Mesothelial cell of epicardium (in vitro differentiated cells): ENCODE measurements at places on chromosomes 4 and X.

DNA sequence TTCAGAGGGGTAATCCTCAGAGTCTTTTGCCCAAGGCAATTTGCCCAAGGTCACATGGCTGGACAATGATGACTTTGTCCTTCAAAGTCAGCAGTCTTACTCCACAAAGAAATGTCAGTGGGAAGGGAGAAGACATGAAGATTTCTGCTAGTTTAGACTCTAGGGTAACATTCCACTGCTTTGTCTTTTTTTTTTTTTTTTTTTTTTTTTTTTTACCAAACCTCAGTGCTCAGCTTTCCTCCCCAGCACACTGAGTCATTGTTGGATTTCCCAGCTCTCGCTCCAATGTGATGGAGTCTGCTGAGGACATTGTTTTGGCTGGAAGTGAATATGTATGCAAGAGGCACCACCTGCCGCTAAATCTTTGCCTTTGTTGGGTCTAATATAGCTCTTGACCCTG, 7.2 kb upstream of the C1QTNF7 start:
- DNase-seq: no peak

- DNase-seq: no peak
Observed at GRCh38 chrX:150459196-150459595, 96.1 kb downstream of the MAMLD1 start.

GRCh38 chr4:56438766-56439165, 2.7 kb downstream of the PAICS start:
- DNase-seq: no peak

GRCh38 chr4:186151499-186151898, 39.9 kb upstream of the CYP4V2 start:
- no peak for DNase-seq

DNA sequence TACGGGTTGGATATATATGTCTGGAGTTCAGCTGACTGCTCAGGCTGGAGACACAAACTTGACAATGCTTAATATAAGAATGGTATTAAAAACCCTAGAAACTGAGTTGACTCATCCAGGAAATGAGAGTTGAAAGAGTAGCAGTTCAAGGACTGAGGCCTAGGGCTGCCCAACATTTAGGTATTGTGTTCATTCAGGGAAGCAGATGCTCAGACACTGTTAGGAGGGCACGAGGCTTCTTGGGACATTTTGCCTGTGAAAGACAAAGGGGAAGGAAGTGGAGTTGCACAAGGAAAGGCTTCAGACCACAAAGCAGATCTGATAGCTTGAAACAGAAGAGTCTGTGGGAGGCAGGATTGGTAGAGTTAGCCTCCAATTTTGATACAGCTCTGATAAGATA, 52.0 kb upstream of the HS3ST1 start:
- no peak for DNase-seq

DNA sequence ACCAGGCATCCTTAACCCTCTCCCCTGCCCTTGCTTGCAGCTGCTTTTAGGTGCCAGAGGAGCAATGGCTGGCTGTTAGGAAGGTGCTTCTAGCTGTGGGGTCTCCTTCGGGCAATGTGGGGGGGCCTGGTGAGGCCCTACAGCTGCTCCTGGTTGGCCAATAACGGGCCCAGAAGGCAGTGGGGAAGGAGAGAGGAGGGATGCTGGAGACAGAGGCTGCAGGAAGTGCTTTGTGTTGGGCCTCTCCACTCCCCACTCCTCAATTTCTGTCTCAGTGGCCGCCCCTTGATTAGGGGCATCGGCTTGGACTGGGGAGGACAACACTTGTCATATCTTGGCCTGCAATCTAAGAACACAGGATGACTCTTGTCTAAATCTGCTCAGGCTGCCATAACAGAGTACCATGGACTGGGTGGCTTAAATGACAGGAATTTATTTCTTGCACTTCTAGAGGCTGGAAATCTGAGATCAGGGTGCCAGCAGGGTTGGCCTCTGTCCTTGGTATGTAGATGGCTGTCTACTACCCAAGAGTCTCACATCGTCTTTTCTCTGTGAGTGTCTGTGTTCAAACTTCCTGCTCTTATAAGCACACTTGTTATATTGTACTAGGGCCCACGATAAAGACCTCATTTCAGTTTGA, 374.3 kb downstream of the MID1IP1 start:
- no peak for DNase-seq

DNA sequence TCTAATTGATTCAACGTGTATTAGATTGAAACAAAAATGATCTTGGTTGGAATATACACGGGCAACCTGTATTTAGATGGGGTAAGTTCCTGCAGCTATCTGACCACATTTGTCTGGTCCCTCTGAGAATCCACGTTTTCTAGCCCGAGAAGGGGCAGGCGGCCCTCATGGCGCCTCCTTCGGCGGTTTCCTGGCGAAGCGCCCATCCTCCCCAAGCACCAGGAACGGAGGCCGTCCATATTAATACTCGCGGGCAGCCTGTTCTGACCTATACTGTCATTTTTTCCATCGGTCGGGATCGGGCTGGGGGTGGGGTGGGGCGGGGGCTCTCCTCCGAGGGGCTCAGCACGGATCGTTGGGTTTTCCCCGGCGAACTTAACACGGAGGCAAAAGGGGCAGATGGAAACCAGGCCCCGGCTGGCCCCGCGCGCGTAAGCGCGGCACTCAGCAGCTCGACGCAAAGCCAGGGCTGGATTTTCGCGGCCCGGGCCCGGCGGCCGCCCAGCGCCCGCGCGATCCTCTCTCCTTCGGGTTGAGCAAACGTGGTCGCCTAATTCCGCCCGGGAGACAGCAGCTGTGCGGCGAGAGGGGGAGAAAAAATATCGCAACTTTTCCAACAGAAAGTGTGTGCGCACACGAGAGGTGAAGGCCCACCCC, 77.2 kb upstream of the BCOR start:
- no peak for DNase-seq

GRCh38 chrX:13933851-13934250, 95.8 kb downstream of the GEMIN8 start:
- no peak for DNase-seq

- no peak for DNase-seq
Observed at GRCh38 chrX:121635141-121635540, 587.7 kb downstream of the GLUD2 start.

GRCh38 chr4:169079942-169080827, 70.1 kb upstream of the CBR4 start:
- DNase-seq: no peak

DNA sequence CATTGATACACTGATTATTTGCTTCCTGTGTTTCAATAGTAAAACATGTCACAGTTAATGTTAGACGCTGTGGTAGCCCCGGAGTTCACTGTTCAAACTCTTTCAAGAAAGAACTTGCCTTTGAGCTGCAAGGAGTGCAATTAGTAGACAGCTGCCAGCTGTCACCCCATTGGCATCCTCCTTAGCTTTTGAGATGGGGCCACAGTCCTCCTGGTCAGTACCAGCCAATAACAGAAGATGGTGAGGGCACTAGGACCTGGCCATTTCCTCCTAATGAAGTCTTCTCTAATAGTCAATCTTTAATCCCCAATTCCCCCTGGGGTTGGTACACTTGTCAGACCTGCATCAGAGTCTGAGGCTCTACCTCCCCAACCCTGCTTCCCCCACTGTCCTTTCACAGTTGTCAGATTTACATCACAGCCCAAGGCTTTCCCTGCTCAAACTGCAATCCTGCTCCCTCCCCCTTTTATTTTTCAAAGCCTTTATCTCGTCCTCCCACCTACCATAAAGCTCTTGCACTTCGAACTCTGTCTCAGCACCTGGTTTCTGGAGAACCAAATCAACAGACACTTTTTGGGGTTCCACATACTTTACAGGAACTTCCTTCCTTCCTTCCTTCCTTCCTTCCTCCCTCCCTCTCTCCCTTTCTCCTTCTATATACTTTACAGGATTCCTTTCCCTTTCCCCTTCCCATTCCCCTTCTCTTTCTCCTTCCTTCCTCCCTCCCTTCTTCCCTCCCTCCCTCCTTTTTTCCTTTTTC, 182.0 kb downstream of the RASL11B start:
- DNase-seq: no peak

DNA sequence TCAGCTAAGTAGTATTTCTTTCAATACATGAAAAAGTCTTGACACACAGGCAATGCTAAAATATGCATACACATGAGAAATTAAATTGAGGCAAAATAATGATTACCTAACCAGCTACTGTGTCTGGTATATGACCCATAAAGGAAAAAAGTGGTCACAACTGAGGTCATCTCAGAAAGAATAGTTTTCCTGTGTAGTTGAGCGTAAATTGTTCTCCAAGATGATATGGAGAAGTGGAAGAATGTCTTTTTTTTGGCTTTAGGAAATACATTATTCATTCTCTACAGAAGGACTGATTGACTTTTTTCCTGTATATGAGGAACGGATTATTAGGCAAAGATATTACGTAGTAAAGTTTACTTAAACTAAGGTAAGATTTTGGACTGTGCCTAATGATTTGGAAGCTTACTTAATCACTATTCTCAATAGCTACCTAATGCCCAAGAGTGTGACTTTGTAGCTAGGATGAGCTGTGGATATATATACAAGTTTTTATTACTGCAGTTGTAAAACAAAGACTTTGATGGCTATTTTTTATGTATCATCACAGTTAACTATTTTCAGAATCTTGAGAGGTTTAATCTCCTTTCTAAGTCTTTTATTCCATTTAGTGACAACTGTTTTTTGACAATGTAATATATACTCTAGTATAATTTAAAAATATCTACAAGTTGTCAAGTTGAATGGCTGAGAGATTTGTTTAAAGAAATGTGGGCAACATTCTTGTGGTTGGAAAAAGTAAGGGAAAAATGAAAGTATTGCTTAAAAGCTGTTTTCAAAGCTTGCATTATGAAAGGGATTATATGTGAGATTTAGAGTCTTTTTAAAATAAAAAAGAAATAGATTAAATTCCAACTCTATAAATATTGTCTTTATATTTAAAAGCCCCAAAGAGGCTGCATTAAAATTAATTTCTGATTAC, 100.2 kb downstream of the PDLIM5 start:
- no peak for DNase-seq

- no peak for DNase-seq
Observed at GRCh38 chr4:40363382-40363920, 28.3 kb downstream of the CHRNA9 start.

DNA sequence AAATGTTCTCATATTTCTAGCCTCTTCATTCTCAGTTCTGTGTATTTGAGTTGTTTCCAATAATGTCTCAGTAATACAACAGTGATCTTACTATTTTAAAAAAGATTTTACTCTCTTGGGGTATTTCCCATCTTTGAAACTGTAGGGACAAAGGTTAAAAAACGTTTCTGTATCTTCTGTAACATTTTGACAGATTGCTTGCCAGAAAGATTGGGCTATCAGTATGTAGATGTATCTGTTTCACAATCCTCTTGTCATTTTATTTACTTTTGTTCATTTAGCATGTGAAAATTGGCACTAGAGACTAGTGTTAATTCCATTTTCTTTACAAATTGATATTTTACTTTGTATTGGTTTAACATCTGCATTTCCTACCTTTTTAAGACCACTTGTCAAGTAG, 6.2 kb upstream of the CXCL9 start:
- DNase-seq: no peak

GRCh38 chrX:40809210-40809609, 73.9 kb upstream of the MED14 start:
- DNase-seq: no peak

GRCh38 chrX:118603981-118604380, 108.4 kb downstream of the DOCK11 start:
- peak; percentile 44 for DNase-seq

GRCh38 chrX:138006180-138006579, 440.3 kb downstream of the ZIC3 start:
- DNase-seq: no peak

DNA sequence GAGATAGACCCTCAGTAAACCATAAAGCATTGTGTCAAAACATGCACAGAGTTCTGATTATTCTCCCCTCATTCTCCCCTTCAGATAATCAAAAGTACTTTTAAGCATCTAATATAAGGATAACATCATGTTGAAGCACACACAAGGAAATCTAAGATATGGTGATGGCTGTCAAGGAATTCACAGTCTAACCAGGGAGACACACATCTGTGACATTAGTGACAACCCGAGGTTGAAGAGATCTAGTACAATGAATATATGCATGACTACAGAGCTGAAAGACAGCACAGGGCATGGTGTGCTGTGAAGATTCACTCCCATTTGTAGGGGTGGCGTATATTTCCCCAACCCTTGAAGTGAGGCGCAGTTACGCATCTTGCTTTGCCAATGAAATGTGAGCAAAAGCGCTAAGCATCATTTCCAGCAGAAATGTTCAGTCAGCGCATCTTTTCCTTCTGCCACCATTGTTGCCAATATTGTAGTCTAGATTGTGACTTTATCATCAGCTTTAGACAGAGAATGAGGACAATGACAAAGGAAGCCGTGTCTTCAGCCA, 122.0 kb downstream of the NSUN7 start:
- no peak for DNase-seq

DNA sequence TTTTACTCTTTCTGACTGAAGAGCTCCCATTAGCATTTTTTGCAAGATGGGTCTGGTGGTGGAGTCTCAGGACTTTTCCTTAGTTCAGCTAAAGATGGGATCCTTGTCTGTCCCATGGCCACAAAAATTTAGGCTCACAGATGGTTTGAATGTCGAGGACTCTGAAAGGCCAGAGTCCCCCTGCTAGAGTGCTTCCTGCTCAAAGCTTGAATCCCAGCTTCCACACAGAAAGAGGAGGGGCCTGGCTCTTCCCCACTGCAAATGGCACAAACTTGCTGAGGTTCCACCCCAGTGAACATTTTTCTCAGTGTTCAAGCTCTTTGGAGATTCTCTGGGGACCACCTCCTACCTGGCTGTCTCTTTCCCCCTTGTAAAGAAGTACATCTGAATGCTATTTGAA, 64.7 kb upstream of the UGT2B15 start:
- DNase-seq: no peak

DNA sequence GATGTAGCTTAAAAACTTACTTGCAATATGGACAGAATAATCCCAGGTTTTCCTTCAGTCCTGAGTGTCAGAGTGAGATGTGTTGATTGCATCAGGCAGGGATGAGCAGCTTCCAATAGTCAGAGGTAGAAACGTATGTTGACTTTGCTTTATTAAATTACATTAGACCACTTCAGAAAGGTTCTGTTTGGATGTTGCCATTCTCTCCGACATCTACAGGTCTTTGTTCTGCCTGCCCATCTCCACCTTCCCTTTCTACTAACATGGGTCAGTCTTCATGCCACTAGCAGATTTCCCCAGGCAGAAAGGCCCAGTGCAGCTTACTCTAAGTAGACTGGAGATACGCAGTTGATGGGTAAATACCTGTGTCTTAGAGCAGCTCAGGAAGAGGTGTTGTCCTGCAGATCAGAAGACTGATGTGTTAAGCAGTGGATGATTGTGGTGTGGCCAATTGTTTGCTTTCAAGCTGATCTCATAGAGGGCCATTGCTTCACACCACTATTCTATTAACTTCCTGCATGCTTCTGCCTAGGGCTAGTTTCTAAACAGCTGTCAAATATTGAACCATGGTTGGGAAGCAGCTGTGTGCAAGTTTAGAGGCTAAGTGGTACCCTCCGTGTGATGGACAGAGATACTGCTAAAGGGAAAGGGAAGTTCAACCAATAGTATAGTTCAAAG, 1.8 kb downstream of the FRMPD4 start:
- DNase-seq: no peak
